ENCODE measurements at places on chromosomes 5 and 9.
A peak's percentile ranks its signal among the peaks of the same experiment; 100 is the strongest.

GRCh38 chr9:110142253-110142652, 65.7 kb downstream of the C9orf152 start:
- H3K4me1 ChIP-seq, result peaks cover 39% of the 10 kb centered on the region
- H3K27me3 ChIP-seq, result no peaks in the 10 kb centered on the region
- ATAC-seq, result no peak
- peak overlapping the region; percentile 2 for H3K27ac ChIP-seq
- peak overlapping the region; percentile 67 for H3K4me3 ChIP-seq
- H3K36me3 ChIP-seq, result peaks cover 40% of the 10 kb centered on the region

DNA sequence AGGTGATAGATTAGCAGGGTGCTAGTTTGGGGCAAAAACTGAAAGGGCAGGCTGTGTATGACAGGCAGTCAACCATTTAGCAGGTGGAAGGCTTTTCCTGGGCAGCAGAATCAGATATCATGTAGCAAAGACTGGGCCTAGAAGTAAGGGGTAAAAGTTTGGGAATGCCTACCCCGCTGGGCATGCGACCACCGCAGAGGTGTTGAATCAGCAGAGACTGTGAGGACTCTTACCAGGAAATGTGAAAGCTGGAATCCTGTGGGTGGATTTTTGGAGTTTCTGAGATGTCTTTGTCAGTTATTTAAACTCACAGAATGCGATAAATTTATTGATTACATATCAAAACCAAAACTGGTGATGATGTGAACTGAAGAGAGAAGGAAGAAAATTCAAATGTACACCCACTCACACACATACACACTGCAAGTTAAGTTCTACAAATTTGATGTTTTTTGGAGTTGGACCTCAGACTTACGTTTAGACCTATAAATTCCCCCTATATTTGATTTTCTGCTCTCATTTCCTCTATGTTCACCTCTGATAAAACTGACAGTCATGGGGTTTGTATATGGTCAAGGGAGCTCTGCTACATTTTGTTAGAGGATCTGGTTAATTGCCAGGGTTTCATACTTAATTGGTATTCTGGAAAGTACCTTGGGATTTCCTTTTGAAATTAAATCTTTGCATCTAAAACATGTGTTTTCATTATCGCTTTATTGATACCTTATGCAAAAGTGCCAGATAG, 333.6 kb downstream of the CSNK1G3 start:
- H3K27ac ChIP-seq, result no peak overlapping the region
- H3K4me1 ChIP-seq, result no peaks in the 10 kb centered on the region
- ATAC-seq, result no peak
- H3K36me3 ChIP-seq, result no peaks in the 10 kb centered on the region

DNA sequence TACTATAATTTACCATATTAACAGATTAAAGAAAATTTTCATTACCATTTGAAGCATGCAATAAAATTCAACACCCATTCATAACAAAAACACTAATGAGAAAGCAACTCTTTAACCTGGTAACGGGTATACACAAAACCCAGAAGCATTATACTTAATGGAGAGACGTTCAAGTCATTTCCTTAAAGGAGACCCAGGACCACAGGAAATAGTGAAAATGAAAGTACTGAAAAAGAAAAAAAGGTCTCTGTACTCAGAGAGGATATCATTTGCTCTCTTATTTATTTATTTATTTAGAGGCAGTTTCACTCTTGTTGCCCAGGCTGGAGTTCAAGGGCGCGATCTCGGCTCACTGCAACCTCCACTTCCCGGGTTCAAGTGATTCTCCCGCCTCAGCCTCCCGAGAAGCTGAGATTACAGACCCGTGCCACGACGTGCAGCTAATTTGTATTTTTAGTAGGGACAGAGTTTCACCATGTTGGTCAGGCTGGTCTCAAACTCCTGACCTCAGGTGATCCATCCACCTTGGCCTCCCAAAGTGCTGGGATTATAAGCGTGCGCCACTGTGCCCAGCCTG, 61.6 kb downstream of the SETX start:
- peak overlapping the region; percentile 6 for H3K4me3 ChIP-seq
- H3K27me3 ChIP-seq, result no peaks in the 10 kb centered on the region
- peaks cover 16% of the 10 kb centered on the region for H3K4me1 ChIP-seq
- peak overlapping the region; percentile 65 for H3K27ac ChIP-seq
- H3K36me3 ChIP-seq, result peaks cover 95% of the 10 kb centered on the region
- peak; percentile 69 for ATAC-seq

GRCh38 chr9:95494022-95494415, 22.8 kb downstream of the PTCH1 start:
- peak overlapping the region; percentile 72 for H3K27ac ChIP-seq
- H3K4me3 ChIP-seq, result peak overlapping the region; percentile 83
- peak; percentile 7 for ATAC-seq
- H3K27me3 ChIP-seq, result no peaks in the 10 kb centered on the region
- peaks cover 18% of the 10 kb centered on the region for H3K4me1 ChIP-seq
- no peaks in the 10 kb centered on the region for H3K36me3 ChIP-seq

- H3K36me3 ChIP-seq, result no peaks in the 10 kb centered on the region
- no peaks in the 10 kb centered on the region for H3K27me3 ChIP-seq
Measured at GRCh38 chr5:161600156-161600555, 53.6 kb upstream of the GABRB2 start.

DNA sequence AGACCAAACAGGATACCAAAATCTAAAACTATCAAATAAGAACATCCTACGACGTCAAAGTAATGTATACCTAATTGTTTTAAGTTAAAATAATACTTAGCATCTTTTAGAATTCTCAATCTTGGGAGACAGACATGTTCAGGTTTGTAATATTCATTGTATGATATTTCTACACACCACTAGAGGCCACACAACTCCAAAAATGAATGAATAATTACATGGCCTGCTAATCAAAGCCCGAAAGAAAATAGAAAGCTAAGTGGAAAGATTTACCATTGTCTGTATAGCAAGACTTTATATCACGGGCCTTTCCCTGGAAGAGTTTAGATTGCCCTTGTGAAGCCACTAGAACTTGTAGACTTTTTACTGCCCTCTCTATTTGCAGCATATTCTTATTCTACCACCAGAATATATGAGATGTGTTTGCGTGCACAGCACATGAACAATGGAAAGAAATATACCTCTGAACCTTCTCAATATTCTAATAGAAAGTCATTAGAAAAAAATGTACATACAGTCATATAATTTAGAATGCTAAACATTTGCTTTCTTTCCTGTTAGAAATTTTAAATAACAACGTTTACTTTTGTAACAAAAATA, 380.1 kb upstream of the NUDT12 start:
- H3K4me1 ChIP-seq, result no peaks in the 10 kb centered on the region
- no peak overlapping the region for H3K4me3 ChIP-seq
- H3K27me3 ChIP-seq, result no peaks in the 10 kb centered on the region
- H3K36me3 ChIP-seq, result no peaks in the 10 kb centered on the region
- no peak overlapping the region for H3K27ac ChIP-seq

- peak; percentile 56 for ATAC-seq
- peaks cover 35% of the 10 kb centered on the region for H3K36me3 ChIP-seq
- H3K27ac ChIP-seq, result peak overlapping the region; percentile 95
- no peaks in the 10 kb centered on the region for H3K27me3 ChIP-seq
Measured at GRCh38 chr5:132458226-132458560, 32.4 kb downstream of the IRF1 start.

- no peak overlapping the region for H3K4me3 ChIP-seq
- H3K27ac ChIP-seq, result no peak overlapping the region
- H3K4me1 ChIP-seq, result no peaks in the 10 kb centered on the region
- no peak for ATAC-seq
- no peaks in the 10 kb centered on the region for H3K27me3 ChIP-seq
Measured at GRCh38 chr5:104096451-104096850, 533.9 kb upstream of the NUDT12 start.

GRCh38 chr9:98217255-98217654, 24.8 kb upstream of the CORO2A start:
- ATAC-seq, result no peak
- H3K36me3 ChIP-seq, result peaks cover 17% of the 10 kb centered on the region
- H3K4me3 ChIP-seq, result no peak overlapping the region
- no peak overlapping the region for H3K27ac ChIP-seq
- H3K4me1 ChIP-seq, result no peaks in the 10 kb centered on the region

Data from activated T-helper 17 cell treated with anti-CD3 and anti-CD28 coated beads, Interleukin-2, amount 50 U/mL, for 72 hours (primary cell).